ENCODE measurements at places on chromosomes 7 and 10.

- DNase-seq = no peak
Observed at GRCh38 chr7:33892945-33893344, 12.4 kb upstream of the BMPER start.

GRCh38 chr10:12419262-12419847 lies 70.0 kb downstream of the CAMK1D start:
- DNase-seq = no peak

DNA sequence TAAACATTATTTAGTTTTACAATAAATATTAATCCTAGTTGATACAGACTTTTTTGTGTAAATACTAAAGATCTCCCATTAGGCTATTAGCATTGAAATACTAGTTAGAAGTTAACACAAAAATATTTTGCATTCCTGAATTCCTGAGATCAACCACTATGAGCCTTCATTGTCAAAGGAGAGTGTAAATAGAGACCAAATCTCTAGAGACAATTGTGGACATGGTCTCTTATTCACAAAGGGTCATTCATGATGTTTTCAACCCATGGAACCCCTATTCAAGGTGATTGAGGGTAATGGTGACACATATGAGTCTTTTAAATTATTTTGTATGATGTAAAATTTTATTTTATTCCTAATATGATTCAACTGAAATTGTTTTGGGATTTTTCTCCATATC lies 1454.8 kb upstream of the LRRTM3 start:
- DNase-seq = no peak

DNA sequence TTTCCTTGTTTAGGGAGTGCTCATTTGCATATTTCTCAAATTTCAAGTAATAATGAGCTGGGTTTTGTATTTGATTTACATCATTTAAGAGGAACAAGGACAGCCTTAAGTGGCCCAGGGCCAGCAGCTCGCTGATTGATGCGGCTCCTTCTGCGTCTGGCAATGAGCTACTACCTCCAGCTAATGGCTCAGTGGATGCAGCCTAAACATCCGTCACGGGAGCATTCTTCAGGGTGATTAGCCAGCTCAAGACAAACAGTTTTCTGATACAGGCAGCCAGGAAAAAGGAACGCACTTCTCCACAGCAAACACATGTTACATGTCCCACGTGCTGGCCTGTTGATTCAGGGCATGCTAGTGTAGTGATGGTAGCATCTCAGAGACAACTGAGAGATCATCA lies 169.3 kb upstream of the TCERG1L start:
- DNase-seq = no peak

DNA sequence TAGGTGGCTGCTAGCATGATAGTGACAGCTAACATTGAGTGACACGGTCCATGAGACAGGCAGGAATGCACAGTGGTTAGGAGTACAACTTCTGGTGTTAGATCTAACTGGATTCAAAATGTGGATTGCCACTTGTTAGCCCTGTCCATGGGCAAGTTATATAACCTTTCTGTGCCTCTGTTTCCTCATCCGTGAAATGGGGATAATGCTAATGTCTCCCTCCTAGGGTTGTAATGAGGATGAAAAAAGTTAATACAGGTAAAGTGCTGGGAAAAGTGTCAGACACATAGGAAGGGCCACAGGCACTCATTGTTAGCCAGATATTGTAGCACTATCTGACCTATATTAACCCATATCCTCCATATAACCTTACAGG lies 41.8 kb downstream of the TACR2 start:
- no peak for DNase-seq

Measured in small intestine (tissue), 16 donors.